ENCODE measurements at places on chromosomes 3 and 15.

DNA sequence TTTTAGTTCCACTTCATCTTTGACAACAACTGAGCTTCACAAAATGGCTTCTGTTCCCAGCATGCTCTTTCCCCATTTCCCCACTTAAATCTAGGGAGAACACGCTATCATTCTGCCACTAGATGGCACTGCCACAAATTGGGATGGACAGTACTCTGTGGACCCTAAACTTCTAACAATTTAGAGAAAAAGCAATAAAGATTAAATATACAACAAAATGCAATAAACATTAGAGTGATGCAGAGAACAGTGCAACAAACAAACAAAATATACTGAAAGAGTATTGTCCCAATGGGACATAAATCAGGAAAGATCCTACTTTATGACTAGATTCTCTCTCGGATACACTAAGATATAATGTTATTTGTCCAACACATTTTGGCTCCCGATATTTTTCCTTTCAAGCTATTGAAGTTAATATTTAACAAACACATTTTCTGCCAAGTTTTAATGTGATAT is 169.7 kb upstream of the TMCO5A start:
- no peak for DNase-seq

GRCh38 chr3:105747060-105747541 is 121.7 kb downstream of the CBLB start:
- DNase-seq, result no peak

DNA sequence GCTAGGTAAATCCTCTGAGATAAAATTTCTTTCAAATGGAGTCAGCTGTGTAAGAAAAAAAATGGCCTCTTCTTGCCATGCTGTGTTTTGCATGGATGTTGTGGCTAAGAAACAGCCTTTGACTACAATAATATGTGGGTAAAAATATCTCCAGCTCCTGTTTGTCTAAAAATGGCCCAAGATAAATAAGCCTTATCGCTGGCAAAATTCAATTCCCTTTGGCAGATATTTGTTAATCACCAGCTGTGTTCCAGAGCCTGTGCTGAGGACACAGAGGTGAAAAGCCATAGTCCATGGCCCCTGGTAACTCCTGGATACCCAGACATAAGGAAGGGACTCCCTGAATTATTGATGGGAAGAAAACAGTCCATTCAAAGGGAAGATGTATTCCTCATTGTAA is 15.3 kb upstream of the RAMAC start:
- no peak for DNase-seq

- no peak for DNase-seq
Measured at GRCh38 chr3:51198477-51198876, 186.6 kb upstream of the MANF start.

DNA sequence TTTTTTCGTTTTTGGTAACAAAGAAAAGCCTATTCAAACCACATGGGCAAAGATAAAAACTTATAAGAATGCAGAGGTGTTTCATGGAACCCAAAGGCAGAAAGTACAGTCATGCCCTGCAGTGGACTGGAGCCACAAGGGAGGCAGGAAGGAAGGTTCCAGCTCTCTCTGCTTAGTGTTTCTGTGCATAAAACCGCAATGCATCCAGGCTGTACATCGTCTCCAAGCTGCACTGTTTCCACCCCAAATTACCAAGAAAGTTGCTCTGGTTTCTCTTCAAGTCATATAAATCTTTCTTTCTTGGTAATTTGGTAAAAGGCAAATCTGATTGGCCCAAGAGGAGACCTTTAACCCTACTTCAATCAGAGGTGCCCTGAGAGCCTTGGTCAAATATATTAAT is 15.8 kb downstream of the TRAT1 start:
- DNase-seq, result no peak

DNA sequence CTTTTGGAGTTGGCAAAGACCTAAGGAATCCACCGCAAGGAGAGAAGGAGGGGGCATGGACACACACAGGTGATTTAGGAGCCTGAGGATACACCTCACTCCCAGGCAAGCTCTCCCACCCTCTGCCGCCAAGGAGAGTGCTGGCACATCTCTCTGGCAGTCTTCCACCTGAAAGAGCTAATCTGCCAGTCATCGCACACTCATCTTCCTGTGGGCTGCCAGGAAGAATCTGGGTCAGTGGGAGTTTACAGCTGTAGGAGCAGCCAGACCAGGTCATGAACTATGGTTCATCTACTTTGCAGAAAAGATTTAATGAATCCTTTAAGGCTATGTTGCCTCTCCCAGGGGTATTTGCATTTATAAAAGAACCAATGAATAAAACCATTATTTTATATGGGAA is 170.6 kb upstream of the TSC22D2 start:
- DNase-seq, result no peak

- DNase-seq, result no peak
Measured at GRCh38 chr15:45155739-45156138, 25.9 kb downstream of the DUOX1 start.

DNA sequence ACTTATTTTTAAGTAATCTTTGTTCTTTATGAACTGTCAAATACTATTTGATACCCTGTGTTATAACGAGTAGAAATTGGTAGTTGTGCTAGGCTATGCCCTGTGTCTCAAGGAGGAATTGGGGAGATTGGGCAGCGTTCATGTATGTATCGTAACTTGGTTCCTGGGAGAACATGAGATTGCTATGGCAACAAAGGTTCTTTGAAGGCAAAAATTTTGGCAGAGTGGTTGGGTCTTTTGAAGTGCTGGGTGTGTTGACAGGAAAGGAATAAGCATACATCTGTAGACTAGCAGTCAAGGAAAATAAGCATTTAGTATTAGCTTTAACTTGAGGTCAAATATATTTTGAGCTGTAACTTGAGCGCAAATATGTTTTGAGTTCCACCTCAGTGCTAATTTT is 45.3 kb downstream of the TCF12 start:
- no peak for DNase-seq

GRCh38 chr15:93066224-93066681 is 22.8 kb downstream of the RGMA start:
- DNase-seq, result no peak

- no peak for DNase-seq
Measured at GRCh38 chr15:83747050-83747717, 93.3 kb downstream of the ADAMTSL3 start.

- no peak for DNase-seq
Measured at GRCh38 chr3:7543294-7543880, 682.5 kb downstream of the GRM7 start.

Measured in nucleus accumbens (tissue), 56 donors.